ENCODE measurements at places on chromosomes 4 and X.
A peak's percentile ranks its signal among the peaks of the same experiment; 100 is the strongest.

- DNase-seq = no peak
Observed at GRCh38 chr4:54540931-54541330, 116.8 kb upstream of the KIT start.

- peak; percentile 22 for DNase-seq
Observed at GRCh38 chr4:165369522-165369921, 9.3 kb upstream of the CPE start.

- DNase-seq = no peak
Observed at GRCh38 chr4:140556372-140557085, 12.2 kb downstream of the UCP1 start.

DNA sequence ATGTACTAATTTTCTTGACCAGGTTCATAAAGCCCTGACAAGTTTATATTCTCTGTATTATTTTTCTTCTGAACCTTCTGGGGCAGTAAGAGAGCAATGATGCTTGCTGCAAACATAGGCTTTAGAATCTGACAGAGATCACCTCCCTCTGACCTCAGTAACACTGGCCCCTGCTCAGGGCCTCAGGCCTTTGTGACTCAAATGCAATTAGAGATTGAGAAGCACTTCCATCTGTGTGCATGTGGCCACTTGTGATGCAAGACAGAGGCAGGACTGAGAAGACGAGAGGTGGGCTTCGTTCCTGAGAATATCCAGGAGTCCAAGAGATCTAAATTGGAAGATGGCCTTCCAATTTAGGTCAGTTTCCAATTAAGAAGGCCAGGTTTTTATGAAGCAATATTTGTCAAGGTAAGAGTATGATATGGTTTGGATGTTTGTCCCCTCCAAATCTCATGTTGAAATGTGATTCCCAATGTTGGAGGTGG is 82.8 kb upstream of the VEGFC start:
- DNase-seq = no peak
